A172 (cell line): ENCODE measurements at places on chromosomes 4 and X. TPM values are rescaled to one million over a fixed set of nuclear protein-coding genes. Genes with fewer than 3 reads are reported as not detected.

DNA sequence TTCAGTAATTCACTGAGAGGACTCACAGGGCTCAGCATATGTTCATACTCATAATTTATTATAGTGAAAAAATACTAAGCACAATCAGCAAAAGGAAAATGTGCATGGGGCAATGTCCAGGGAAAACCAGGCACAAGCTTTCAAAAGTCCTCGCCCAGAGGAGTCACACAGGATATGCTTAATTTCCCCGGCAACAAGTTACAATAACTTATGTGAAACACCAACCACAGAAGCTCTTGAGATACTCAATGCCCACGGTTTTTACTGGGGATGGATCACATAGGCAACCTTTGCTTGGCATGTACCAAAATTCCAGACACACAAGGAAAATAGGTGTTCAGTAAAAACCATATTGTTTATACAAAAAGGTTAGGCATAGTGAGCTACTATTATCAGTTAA, 38.5 kb upstream of the STPG2 start:
- peak; percentile 26 for DNase-seq

GRCh38 chr4:123675567-123675966, 279.0 kb downstream of the SPRY1 start:
- DNase-seq, result no peak

Gene CAPN6
- 0.19 TPM in 1 of 2 replicates, not detected in the other for total RNA-seq

DNA sequence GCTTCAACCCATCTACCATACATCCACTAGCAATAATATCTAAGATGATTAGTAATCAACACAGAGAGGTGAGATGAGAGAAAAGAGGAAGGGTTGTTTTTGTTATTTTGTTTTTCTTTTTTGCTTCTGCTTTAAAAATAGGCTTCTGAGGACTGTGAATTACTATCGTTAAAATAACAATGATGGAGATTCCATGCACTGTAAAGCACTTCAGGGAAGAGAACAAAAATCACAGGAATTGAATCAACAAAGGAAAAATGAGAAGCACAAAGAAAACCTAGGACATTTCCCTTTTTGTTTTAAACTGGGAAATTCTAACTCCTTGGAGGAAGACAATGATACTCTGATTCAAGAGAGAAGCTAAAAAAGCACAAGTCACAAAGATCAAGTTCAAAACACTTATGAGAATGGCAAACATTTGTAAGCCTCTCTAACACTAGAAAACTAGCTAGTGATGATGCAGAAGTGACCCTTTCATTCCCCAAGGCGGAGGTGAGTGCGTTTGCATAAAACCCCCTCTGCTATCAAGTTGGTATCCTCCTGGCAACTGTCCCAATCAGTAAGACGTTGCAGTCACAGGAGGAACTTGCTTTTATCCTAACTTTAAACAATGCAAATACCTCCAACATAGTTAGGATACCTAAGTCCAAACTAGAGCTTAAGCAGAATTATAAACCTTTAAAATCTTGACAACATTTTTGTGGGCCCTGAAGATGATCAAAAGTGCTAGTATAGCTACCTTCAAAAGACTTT, 308.5 kb downstream of the CAMK2D start:
- peak; percentile 40 for DNase-seq
